A549 treated with ZK216348 at 1 μM for 4 hours (cell line): ENCODE measurements at places on chromosomes 1 and 21. TPM values are rescaled to one million over a fixed set of nuclear protein-coding genes. Genes with fewer than 3 reads are reported as not detected.

The PADI4 gene
- not detected in 5 replicates for total RNA-seq

The IGSF9 gene
- 0.12 to 0.33 TPM (median 0.29 TPM) in 5 replicates for total RNA-seq

The IGFN1 gene
- 0.32 to 1.4 TPM (median 0.82 TPM) in 5 replicates for total RNA-seq

The CCDC24 gene
- total RNA-seq, result 6.3 to 9.9 TPM (median 7.6 TPM) in 5 replicates

The AKNAD1 gene
- 1.0 to 2.7 TPM (median 1.3 TPM) in 5 replicates for total RNA-seq

The HSD3B2 gene
- total RNA-seq, result not detected in 5 replicates

The GSTM1 gene
- total RNA-seq, result 0.35 TPM in 1 of 5 replicates, not detected in the others

The ZNF672 gene
- 12.7 to 25.3 TPM (median 24.7 TPM) in 5 replicates for total RNA-seq

The LEFTY1 gene
- 0.49 to 0.76 TPM (median 0.55 TPM) in 5 replicates for total RNA-seq

The ACTL8 gene
- total RNA-seq, result 1.3 to 1.9 TPM (median 1.6 TPM) in 5 replicates

The FAM167B gene
- 0.36 to 0.86 TPM (median 0.73 TPM) in 5 replicates for total RNA-seq

The NAV1 gene
- total RNA-seq, result 5.1 to 13.7 TPM (median 9.1 TPM) in 5 replicates

The RAB3GAP2 gene
- 8.3 to 14.5 TPM (median 13.6 TPM) in 5 replicates for total RNA-seq

The KRTAP7-1 gene
- total RNA-seq, result not detected in 5 replicates

The TSSK3 gene
- 0.25 TPM in 1 of 5 replicates, not detected in the others for total RNA-seq

The DMRTA2 gene
- 0.09 to 0.22 TPM (median 0.18 TPM) in 5 replicates for total RNA-seq

The FYB2 gene
- total RNA-seq, result not detected in 5 replicates

The COL8A2 gene
- total RNA-seq, result 0.06 to 0.15 TPM (median 0.08 TPM) in 4 of 5 replicates, not detected in the other

The VSIG8 gene
- total RNA-seq, result not detected in 5 replicates

The EPHB2 gene
- total RNA-seq, result 29.6 to 56.9 TPM (median 45.9 TPM) in 5 replicates

The CD53 gene
- not detected in 5 replicates for total RNA-seq

The SIPA1L2 gene
- total RNA-seq, result 6.5 to 7.5 TPM (median 6.9 TPM) in 5 replicates

The RNF223 gene
- total RNA-seq, result 0.16 to 0.67 TPM (median 0.27 TPM) in 5 replicates

The CCDC181 gene
- 0.14 to 0.53 TPM (median 0.18 TPM) in 4 of 5 replicates, not detected in the other for total RNA-seq

The NOS1AP gene
- total RNA-seq, result 0.18 to 0.76 TPM (median 0.42 TPM) in 5 replicates

The TEDDM1 gene
- total RNA-seq, result not detected in 5 replicates

The RBM34 gene
- 54.1 to 74.8 TPM (median 64.5 TPM) in 5 replicates for total RNA-seq

The TBX15 gene
- 0.06 to 0.11 TPM (median 0.09 TPM) in 3 of 5 replicates, not detected in the others for total RNA-seq

The EPHA8 gene
- 0.02 to 0.06 TPM (median 0.05 TPM) in 3 of 5 replicates, not detected in the others for total RNA-seq

The LMX1A gene
- not detected in 5 replicates for total RNA-seq

The DDR2 gene
- total RNA-seq, result 0.31 to 0.68 TPM (median 0.47 TPM) in 5 replicates

The IL22RA1 gene
- total RNA-seq, result 4.6 to 7.3 TPM (median 5.2 TPM) in 5 replicates

The PHF13 gene
- total RNA-seq, result 7.4 to 10.0 TPM (median 9.2 TPM) in 5 replicates

The CD5L gene
- total RNA-seq, result not detected in 5 replicates

The MAP7D1 gene
- 132 to 179 TPM (median 162 TPM) in 5 replicates for total RNA-seq

The NUP210L gene
- not detected in 5 replicates for total RNA-seq

The SYPL2 gene
- 0.07 to 0.18 TPM (median 0.08 TPM) in 5 replicates for total RNA-seq

The TBX19 gene
- total RNA-seq, result 0.65 to 0.80 TPM (median 0.73 TPM) in 5 replicates

The GPR25 gene
- total RNA-seq, result not detected in 5 replicates

The SPATA46 gene
- not detected in 5 replicates for total RNA-seq

The VASH2 gene
- total RNA-seq, result 2.8 to 3.9 TPM (median 3.7 TPM) in 5 replicates
